Muscle of back (tissue), 13 donors: ENCODE measurements at places on chromosomes 11 and 22.
A peak's percentile ranks its signal among the peaks of the same experiment; 100 is the strongest.

DNA sequence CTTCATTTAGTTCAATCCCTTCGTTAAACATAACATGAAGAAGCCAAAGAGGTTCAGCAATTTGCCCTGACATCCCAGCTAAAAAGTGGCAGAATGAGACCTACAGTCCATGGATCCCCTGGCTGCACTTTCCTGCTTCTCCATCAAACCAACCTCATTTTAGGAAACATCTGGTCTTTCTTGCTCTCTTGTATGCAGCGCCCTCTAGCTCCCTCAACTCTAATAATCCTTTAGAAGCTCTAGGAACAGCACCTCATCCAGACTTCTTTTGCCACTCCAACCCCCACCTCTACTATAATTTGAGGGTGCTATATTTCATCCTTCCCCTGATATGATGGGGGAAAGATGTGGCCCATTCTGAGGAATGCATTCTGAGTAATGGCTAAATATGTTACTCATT lies 7.4 kb downstream of the CNTF start:
- DNase-seq = no peak

GRCh38 chr11:26762089-26762488 lies 40.2 kb upstream of the SLC5A12 start:
- no peak for DNase-seq

DNA sequence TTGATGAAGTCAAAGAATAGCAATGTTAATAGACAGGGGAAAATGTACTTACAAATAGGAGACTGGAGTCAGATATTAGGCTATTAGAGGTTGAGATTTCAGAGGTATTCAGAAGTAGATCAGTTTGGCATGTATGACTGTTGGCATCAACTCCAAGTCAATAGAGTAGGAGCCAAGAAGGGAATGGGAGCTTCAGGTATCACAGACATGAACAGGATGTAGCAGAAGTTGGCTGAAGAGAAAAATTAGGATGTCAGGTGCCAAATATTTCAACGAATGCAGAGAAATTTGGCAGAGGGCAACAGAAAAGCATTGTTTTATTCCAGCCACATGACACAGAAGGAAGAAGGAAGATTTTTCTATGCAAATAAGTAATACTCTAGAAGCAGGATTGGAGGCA lies 69.7 kb downstream of the GLYATL1 start:
- peak; percentile 27 for DNase-seq

- no peak for DNase-seq
Measured at GRCh38 chr11:10646005-10646404, 47.5 kb downstream of the IRAG1 start.

DNA sequence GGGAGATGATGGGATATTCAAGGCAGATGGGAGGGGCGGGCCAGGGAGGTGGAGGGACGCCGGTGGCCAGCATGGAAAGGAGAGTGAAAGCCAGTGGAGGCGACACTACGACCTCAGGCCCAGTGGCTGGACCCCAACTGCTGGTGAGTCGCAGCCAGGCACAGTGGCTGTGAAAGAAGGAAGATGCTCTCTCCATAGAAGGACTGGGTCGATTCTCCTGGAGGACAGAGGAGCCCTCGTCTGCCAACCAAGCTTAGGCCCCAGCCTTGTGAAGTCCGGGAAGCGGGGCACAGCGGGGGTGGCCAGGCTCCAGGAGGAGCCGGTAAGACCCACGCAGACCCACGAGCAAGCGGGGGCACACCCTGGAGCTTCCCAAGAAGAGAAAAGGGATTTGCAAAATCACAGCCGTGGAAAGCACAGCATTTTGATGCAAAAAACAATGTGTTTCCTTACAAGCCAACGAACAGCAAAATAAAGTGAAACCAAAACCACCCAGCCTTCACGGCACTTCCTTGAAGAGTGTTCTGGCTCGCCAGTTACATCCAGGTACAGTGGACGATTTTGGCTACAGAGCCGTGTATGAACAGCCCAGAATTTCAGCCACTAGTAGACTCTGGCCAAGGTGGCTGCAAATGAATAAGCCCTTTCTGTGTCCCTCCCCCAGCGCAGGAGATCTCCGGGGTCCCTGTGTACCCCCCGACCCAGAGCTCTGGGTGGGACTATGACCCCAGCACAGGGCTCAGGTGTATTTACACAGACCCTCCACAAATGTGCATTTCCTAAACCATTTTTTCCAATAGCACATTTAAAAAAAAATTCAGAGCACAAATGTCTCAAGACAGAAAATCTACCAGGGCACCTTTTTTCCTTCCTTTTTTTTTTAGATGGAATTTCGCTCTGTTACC lies 96.9 kb downstream of the TRMU start:
- no peak for DNase-seq

DNA sequence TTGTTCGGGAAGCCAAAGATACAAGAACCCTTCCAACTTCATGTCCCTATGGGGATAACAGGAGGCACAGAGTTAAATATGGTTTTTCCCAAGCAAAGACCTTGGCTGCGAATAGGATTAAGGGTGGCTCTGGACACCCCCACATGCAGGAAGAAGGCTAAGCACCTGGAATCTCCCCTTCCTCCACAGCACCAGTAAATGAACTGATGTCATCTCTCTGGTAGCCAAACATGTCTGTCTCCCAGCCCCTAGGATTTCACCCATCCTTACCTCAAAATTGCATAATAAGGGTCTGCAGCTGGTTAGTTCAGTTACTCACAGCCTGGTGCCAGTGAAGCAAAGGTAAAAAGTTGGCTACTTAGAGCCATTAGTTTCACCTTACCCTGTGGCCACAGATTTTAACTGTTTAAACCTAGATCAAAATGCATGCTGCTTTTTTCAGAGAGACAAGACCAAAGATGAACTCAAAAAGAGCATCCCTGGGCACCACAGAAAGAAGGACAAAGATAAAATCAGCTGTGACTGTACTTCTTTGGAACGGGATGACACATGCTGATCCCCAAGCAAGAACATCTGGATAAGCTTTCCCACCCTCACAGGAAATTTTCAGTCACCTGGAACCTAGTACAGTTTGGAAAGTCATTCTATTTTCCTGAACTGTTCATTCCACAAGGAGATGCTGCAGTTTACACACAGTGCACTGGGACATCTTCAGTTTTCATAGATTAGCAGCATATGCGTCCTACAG lies 77.2 kb upstream of the AKIP1 start:
- no peak for DNase-seq

DNA sequence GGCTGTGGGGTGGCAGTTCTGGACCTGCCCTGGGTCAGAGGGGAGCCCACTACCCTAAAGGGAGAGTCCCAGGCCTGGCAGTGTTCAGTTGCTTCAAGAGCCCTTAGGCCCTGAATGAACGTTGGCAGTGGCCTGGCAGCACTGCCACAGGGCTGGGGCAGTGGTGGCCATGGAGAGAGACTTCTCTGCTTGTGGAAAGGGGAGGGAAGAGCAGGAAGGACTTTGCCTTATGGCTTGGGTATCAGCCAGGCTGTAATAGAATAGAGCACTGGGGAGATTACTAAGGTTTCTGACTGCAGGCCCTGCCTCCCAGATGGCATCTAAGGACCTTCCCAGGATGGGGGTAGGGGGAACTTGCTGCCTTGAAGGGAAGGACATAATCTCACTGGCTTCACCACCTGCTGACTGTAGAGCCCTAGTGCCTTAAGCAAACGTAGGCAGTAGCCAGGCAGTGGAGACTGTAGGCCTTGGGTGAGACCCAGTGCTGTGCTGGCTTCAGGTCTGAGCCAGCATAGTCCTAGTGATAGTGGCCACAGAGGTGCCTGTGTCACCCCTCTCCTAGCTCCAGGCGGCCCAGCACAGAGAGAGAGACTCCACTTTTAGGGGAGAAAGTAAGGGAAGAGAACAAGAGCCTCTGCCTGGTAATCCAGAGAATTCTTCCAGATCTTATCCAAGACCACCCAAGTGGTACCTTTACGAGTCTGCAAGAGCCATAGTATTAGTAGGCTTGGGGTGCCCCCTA lies 27.6 kb downstream of the PLA2G6 start:
- DNase-seq = no peak

DNA sequence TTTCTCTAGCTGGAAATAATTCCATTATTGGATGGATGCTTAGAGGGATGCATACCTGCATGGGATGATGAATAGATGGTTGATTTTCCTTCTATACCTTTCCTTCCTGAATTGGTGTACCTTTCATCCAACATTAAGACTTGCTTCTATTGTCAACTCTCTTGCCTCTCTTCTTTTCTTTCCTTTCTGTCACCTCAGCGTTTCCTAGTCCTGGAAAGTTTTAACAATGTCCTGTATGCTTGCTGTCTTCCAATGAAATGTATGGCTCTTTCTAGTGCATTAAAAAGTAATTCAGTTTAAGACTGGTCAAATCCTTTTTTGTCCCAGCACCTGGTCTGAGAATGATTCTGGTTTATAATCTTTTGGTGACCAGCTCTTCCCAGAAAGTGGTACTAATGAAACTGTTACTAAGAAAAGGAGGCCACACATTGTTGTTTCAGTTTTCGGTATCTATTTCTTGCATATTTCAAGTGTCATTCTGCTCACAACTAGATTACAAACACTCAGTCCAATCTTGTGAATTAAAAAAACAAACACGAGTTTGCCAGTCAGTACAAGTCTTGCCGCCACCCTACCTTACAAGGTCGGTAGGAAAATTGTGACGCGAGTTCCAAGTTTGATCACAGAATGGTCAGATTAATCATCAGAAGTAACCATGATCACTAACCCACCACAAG lies 8.0 kb downstream of the POU2AF1 start:
- no peak for DNase-seq

DNA sequence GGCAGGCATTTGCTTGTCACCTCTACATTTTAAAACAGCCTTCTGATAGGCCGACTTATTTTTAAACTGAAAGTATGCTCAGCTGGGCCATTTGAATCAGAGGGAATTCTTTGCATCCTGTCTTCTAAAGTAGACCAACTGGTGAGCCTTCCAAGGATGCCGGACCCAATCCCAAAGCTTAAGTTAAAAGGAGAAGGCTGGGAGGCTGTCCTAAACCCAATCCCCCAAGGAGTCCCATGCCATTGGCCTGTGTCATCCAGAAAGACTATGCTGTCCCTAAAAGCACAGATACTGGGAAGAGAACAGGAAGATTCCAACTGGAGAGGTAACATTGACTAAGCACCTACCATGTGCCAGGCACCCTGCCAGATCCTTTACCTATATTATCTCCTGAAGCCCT lies 18.0 kb downstream of the TENM4 start:
- no peak for DNase-seq

GRCh38 chr11:90113541-90113940 lies 20.9 kb upstream of the NAALAD2 start:
- no peak for DNase-seq
